Cardiac fibroblast (primary cell): ENCODE measurements at places on chromosomes 4 and X.
A peak's percentile ranks its signal among the peaks of the same experiment; 100 is the strongest.

DNA sequence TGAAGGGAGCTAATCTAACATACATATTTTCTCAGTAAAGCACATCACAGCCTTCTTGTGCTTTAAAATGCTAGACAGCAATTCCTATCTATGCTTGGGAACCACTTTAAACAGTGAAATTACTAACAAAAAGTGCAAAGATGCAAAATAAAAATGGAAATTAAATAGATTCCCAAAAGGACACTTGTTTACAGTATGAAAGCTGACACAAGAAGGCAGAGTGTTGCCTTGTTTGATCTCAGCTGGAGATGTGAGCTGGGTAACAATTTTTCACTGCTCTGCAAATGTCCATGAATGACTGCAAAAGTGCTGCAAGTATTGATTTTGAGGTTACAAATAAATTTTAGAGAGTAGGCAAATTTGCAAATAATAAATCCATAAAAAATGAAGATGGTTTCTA is 22.3 kb downstream of the GRIA2 start:
- no peak for DNase-seq

DNA sequence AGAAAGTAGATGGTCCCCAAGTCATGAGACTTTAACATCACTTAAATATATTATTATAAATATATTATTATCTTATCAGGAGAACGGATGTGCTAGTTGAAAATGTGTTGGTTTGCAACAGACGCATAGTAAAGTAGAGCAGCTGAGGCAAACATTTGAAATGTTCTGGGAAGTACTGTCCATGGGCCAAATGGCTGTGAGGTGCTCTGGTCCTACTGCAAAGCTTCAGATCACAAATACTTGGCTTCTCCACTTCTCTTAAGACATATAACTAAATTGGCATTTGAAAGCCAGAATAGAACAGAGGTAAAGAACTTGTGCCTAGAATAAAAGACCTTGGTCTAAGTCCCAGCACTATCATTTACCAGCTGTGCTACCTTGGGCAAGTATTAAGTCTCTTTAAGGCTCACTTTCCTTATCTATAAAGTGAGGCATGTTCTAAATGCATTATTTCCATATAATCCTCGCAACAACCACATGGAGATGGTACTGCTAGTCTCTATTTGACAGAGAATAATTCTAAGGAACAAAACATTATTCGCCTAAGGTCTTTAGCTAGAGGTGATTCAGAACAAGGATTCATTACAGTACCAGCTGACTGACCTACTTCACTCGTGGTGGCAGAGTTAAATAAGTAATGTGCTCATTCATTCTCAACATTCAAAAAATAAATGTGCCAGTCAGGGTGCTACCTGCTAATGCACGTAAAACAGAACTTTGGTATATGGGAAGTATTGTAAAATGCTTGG is 297.1 kb downstream of the PPP3CA start:
- DNase-seq: no peak

- no peak for DNase-seq
These were observed 71.0 kb downstream of the RAPGEF2 start for GRCh38 chr4:159173886-159174285.

GRCh38 chrX:131816551-131817136 is 206.5 kb upstream of the STK26 start:
- no peak for DNase-seq

DNA sequence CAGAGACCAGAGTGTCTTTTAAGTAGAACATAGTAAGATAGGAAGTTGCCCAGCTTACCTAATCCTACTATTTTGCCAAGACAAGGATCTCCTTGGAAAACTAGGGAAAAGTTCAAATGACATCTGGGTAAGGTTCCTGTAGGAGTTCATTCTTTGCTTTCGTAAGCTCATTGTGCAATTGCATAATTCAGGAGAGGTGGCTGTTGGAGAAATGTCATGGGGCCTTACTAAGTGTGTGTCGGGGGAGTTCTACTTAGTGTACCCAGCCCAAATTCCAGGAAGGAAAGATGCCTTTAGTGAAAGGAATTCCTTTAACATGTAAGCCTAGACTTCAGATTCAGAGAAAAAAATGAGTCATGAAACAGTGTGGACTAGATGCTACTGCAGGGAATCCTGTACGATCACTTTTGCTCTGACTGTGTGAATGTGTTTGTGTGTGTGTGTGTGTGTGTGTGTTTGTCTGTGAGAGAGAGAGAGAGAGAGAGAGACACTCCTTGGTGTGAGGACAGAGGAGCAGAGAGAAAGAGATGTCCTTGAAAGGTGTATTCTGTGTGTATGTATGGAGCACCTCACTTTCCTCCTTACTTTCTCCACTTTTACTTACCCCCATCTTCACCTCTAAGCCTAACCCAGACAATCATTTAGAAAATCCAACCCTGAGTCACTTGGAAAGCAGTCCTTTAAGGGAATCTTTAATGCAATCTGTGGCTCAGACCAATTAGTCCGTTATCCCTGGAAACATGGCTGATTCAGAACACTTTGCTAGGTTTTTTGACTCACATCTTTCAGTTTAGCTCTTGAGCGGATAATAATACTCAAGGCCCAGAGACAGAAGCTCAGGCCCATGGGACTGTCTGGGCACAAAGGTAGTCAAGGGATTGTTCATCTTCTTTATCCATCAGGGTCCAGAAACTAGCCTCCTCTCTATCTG is 114.5 kb upstream of the ACSL4 start:
- peak; percentile 86 for DNase-seq

DNA sequence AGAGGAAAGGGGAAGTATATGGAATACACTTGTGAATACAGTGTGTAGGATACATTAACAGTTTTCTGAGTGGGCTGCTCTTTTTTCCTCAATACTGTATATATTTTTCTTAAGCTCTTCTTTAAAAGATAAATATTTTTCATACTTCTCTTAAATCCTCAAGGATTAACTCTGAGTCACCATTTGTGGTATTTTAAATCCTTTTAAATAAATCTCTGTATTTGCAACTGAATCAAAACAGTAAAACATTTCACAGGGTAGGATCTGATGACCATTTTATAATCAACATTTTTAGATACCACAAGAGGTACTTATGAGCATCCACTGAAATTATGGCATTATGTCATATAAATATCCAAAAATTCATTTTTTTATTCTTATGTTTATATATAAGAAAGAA is 87.6 kb downstream of the GAB1 start:
- no peak for DNase-seq

- DNase-seq: no peak
These were observed 4.7 kb upstream of the GPR143 start for GRCh38 chrX:9770319-9770718.

GRCh38 chr4:178894126-178894525 is 1451.9 kb upstream of the AGA start:
- no peak for DNase-seq

DNA sequence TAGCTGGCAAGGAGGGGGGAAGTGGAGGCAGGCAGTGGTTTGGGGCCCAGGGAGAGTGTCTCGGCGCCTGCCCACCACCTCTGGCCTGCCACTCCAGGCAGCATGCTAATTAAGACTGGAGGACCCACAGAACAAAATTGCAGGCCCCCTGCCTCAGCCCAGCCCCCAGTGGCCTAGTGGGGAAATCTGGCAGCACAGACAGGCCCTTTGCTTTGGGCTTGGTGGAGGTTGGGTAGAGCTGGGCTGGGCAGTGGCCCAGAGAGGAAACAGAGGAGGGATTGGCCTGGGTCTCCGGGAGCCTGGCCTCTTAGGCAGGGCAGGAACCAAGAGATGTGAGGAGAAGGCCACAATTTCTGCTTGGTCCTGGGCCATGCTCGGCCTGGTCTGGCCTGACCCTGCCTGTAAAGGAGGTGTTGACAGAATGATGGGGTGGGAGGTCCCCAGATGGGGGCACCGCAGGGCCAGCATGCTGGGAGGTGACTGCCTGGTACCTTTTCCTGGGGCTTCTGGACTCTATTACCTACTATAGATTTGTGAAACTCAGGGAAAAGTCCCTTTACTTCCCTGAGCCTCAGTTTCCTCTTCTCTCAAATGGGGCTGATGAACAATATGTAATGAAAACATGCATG is 92.4 kb upstream of the PJA1 start:
- no peak for DNase-seq

- DNase-seq: no peak
These were observed 27.1 kb downstream of the UVSSA start for GRCh38 chr4:1373892-1374705.

DNA sequence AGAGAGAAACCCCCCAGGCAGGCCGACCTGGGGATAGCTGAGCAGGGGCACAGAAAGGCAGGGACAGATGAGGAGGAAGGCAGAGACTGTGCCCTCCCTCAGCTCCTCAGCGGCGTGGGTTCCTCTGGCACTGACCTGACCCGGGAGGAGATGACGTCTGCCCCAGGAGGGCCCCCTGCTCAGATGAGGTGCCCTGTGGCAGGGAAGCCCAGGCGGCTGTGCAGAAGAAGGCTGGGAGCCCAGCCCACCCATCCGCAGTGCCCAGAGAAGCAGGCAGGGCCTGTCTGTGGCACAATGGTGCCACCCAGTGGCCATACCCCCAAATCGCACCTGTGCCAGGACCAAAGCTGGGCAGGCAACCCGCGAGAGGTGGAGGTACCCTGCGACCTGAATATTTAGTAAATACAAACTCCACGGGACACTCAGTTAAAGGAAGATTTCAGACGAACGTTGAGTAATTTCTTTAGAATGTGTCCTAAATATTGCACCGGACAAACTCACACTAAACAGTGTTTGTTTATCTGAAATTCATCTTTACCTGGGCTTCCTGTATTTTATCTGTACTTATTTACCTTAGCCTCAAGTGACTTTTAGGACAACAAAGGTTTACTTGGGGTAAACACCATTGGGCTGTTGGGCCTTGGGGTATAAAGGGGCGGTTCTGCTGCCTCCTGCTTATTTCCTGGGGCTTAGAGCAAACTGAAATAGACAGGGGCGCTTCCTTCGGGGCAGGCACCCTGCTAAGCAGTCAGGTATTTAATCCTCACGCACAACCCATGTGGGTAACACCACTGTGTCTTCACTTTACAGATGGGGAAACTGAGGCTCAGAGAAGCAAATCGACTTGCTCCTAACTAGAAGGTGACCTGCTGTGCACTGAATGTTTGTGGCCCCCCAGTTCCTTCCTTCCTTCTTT is 46.5 kb upstream of the HMX1 start:
- DNase-seq: peak; percentile 43

DNA sequence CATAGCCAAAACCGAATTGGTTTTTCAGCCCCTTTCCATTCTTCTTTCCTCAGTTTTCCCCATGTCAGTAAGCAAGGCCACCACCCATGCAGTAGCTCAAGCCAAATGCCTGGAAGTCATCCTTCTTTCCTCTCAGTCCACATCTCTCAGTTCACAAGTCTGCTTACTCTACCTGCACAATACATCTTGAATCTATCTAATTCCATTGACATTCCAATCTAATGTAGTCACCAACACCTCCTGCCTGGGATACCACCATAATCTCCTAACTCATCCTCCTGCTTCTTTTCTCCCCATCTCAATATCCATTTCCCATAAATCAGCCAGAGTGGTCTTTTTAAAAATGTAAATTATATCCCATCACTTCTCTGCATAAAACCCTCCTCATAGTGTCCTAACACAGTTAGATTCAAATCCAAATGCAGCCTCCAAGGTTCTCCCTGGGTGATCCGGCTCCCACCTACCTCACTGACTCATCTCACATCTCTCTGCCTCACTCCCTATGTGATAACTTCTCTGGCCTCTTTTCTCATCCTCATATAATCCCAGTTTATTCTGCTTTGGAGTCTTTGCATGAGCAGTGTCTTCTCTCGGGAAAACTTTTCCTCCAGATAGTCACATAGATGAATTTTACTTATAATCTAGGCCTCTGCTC is 26.9 kb downstream of the KCNIP4 start:
- no peak for DNase-seq
